ENCODE measurements at places on chromosomes 2 and 18. TPM values are rescaled to one million over a fixed set of nuclear protein-coding genes. Genes with fewer than 3 reads are reported as not detected.
A peak's percentile ranks its signal among the peaks of the same experiment; 100 is the strongest.

DNA sequence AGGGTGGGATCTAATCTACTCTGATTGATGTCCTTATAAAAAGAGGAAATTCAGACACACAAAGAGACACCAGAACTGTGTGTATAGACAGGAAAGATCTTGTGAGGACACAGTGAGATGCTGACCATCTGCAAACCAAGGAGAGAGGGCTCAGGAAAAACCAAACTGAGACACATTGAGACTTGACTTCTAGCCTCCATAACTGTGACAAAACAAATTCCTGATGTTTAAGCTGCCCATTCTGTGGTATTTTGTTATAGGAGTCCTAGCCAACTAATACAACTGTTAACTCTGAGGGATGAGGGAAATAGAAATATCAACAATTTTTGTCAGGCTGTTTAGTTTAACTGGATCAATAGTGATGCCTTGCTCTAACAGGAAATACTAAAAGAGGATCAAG lies 93.4 kb upstream of the COL3A1 start:
- DNase-seq = no peak
- H3K27ac ChIP-seq = no peak overlapping the region
- no peaks in the 10 kb centered on the region for H3K4me1 ChIP-seq
- H3K36me3 ChIP-seq = no peaks in the 10 kb centered on the region

- H3K27me3 ChIP-seq = no peaks in the 10 kb centered on the region
- no peaks in the 10 kb centered on the region for H3K36me3 ChIP-seq
- peak; percentile 80 for DNase-seq
- peak overlapping the region; percentile 53 for H3K27ac ChIP-seq
- no peak overlapping the region for H3K4me3 ChIP-seq
Measured at GRCh38 chr2:165627470-165627869, 158.0 kb downstream of the CSRNP3 start.

DNA sequence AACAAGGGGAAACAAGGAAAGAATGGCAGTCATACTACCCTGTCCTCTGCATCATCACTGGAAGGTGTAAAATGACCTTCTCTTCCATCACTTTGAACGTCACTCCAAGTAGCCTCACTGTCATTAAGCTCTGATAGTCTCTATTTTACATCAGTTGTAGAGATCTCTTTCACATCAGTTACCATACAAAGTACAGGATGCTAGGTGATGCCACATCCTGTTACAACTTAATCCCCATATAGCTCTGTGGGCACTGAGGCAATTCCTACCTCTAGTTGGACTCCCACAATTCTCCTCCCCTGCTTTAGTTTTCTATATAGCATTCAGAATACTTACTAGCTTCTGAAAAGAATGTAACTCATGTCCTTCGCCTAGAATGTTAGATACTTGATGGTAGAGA lies 55.1 kb upstream of the TTC27 start:
- H3K27ac ChIP-seq = no peak overlapping the region
- peaks cover 34% of the 10 kb centered on the region for H3K36me3 ChIP-seq
- DNase-seq = no peak
- H3K27me3 ChIP-seq = no peaks in the 10 kb centered on the region
- no peak overlapping the region for H3K4me3 ChIP-seq
- no peaks in the 10 kb centered on the region for H3K4me1 ChIP-seq

The MC2R gene
- not detected for total RNA-seq

GRCh38 chr2:190972846-190973245 lies 41.1 kb downstream of the STAT1 start:
- no peaks in the 10 kb centered on the region for H3K4me1 ChIP-seq
- H3K4me3 ChIP-seq = no peak overlapping the region
- no peaks in the 10 kb centered on the region for H3K27me3 ChIP-seq
- DNase-seq = no peak

GRCh38 chr2:23355001-23355400 lies 30.0 kb upstream of the KLHL29 start:
- H3K4me1 ChIP-seq = peaks cover 16% of the 10 kb centered on the region
- no peak overlapping the region for H3K27ac ChIP-seq
- H3K4me3 ChIP-seq = no peak overlapping the region

The RNF125 gene
- not detected for total RNA-seq

The GREB1 gene
- 4.4 TPM for total RNA-seq

DNA sequence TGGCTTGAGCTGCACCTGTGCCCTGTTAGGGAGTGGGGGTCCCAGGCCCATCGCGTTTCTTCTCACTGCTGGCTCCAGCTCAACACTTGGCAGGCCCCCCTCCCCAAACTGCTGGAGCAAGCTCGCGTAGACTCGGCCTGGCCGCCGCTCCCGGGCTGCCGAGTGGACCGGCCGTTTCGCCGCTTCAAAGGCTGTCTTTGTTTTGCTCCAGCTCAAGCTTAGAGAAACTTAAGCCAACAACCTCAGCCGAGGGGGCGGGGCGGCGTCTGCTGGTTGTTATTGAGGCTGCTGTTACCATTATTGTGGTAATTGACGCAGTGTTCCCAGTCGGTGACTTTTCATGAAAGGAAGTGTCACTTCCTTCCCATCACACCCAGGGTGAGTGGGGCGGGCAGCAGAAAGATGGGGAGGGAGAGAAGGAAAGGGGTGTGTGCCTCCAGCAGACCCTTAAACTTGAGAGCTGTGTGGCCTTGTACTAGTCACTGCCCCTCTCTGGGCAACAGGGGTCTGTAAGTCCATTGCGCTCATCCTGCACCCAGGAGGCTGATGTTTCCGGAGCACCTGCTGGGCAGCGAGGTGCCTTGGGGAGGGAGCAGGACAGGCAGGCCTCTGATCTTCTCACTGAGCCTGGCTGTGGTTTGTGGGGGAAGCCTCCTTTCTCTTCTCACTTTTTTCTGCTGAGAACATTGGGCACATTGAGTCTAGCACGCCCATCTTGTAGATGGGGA lies 2.1 kb downstream of the ARID5A start:
- no peaks in the 10 kb centered on the region for H3K27me3 ChIP-seq
- no peaks in the 10 kb centered on the region for H3K36me3 ChIP-seq
- DNase-seq = no peak
- H3K4me1 ChIP-seq = peaks cover 23% of the 10 kb centered on the region

- no peaks in the 10 kb centered on the region for H3K36me3 ChIP-seq
- H3K27me3 ChIP-seq = no peaks in the 10 kb centered on the region
- no peak for DNase-seq
- H3K4me1 ChIP-seq = no peaks in the 10 kb centered on the region
- H3K27ac ChIP-seq = no peak overlapping the region
Measured at GRCh38 chr2:237383991-237384671, 29.8 kb downstream of the COL6A3 start.

- H3K36me3 ChIP-seq = no peaks in the 10 kb centered on the region
- no peak for DNase-seq
- H3K4me3 ChIP-seq = no peak overlapping the region
Measured at GRCh38 chr2:18045230-18045629, 166.8 kb downstream of the KCNS3 start.

The REG1A gene
- not detected for total RNA-seq

- no peaks in the 10 kb centered on the region for H3K36me3 ChIP-seq
- H3K27ac ChIP-seq = no peak overlapping the region
- H3K27me3 ChIP-seq = no peaks in the 10 kb centered on the region
- H3K4me1 ChIP-seq = peaks cover 21% of the 10 kb centered on the region
Measured at GRCh38 chr2:105256431-105257047, 15.0 kb downstream of the GPR45 start.

DNA sequence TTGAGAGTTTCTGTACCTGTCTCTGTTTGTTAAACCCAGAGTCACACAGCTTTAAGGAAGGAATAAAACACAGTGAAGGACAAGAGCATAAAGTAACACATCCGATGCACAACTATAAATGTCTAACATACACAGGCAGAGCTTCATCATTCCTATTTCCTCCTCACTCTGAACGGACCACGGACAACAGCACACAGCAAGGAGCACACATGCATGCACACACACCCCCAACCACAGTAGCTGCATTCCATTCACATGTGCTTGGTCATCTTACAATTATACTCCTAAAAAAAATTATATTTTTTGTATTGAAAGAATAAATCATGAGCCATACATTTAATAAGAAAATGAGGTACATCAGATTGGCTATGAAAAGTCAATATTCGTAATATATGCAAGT lies 58.3 kb downstream of the ID2 start:
- no peaks in the 10 kb centered on the region for H3K27me3 ChIP-seq
- peaks cover 4% of the 10 kb centered on the region for H3K4me1 ChIP-seq
- no peaks in the 10 kb centered on the region for H3K36me3 ChIP-seq

- H3K27ac ChIP-seq = no peak overlapping the region
- DNase-seq = no peak
- H3K36me3 ChIP-seq = no peaks in the 10 kb centered on the region
Measured at GRCh38 chr18:31581498-31582197, 10.0 kb upstream of the TTR start.

GRCh38 chr2:33058716-33059470 lies 112.1 kb downstream of the LTBP1 start:
- 0 out of 2 replicates have a peak overlapping the region, but pooled peaks have one; percentile 5 for H3K4me3 ChIP-seq
- H3K4me1 ChIP-seq = peaks cover 33% of the 10 kb centered on the region
- H3K27me3 ChIP-seq = no peaks in the 10 kb centered on the region
- no peak for DNase-seq
- no peaks in the 10 kb centered on the region for H3K36me3 ChIP-seq

- no peaks in the 10 kb centered on the region for H3K27me3 ChIP-seq
- no peaks in the 10 kb centered on the region for H3K36me3 ChIP-seq
- H3K4me3 ChIP-seq = no peak overlapping the region
Measured at GRCh38 chr2:30323499-30323898, 92.2 kb downstream of the LBH start.

DNA sequence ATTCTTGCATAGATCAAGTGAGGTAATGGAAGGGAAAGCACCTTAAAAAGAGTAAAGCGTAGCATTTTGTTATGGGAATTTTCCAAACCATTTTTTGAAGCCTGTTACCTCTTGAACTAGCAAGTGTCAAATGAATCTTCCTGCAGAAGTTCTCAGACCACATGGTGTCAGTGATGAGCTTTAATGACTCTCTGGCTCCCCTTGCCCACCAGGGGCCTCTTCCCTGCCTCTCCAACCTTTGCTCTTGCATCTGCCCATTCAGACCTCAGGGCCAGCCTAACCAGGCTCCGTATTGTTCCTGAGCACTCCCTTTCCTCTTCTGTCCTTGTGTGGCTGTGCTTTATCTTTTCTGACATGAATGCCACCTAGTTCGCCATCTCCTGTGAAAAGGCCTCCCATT lies 155.9 kb downstream of the DIS3L2 start:
- DNase-seq = no peak
- no peaks in the 10 kb centered on the region for H3K4me1 ChIP-seq
- no peaks in the 10 kb centered on the region for H3K36me3 ChIP-seq
- no peak overlapping the region for H3K27ac ChIP-seq
- no peaks in the 10 kb centered on the region for H3K27me3 ChIP-seq
- no peak overlapping the region for H3K4me3 ChIP-seq

GRCh38 chr2:240781471-240782220 lies 38.4 kb downstream of the KIF1A start:
- H3K4me1 ChIP-seq = no peaks in the 10 kb centered on the region
- H3K36me3 ChIP-seq = no peaks in the 10 kb centered on the region

The LYPD1 gene
- not detected for total RNA-seq

DNA sequence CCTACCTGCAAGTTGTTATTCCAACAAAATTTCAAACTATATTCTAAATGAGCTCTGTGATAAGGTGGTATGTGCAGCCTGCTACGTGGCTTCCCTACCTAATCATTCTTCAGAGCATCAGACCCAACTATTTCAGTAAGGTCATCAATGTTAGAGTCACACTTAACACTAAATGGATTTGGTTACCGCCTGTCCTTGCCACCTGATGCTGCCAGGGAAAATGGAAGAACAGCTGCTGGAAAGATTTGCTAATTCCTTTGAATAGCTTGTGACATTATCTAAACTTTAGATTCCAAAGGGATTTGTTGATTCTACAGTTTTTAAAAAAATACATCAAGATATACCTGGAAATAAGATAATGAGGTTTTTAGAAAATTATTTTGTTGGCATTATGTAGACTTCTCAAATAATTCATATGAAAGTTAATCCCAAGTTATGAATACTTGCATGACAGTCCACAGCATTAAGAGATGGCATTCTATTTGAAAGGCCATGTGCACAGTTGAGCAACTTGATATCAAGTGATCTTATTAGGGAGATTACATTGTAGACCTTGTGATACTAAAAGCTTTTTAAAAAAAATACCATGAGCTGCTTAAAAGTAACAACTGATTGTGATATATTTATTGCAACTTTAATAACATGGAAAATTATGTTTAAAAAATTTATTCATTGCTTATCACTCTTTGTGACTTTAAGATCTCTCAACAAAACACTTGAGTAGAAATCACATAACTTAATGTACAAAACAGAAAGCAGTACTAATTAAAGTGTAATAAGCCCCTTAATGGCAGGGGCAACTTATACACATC lies 98.3 kb upstream of the UGP2 start:
- no peak overlapping the region for H3K4me3 ChIP-seq
- no peak overlapping the region for H3K27ac ChIP-seq
- no peaks in the 10 kb centered on the region for H3K27me3 ChIP-seq
- no peaks in the 10 kb centered on the region for H3K36me3 ChIP-seq

DNA sequence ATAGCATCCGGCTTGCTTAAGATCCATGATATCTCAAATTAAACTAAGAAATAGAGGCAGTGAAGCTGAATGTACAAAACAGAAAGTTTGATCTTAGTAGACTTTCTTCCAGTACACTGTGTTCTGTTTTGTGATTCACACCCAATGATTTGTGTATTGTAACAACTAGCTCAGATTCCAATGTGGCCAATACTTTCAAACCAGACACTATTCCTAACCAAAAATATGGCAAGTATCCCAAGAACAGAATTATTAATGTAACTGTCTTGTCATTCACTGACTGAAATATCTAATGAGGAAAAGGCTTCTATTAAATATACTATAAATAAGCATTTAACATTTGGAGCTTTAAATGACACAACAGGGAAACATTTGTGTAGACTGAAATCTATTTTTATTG lies 299.1 kb downstream of the NRXN1 start:
- peaks cover 12% of the 10 kb centered on the region for H3K4me1 ChIP-seq
- no peaks in the 10 kb centered on the region for H3K36me3 ChIP-seq
- no peak overlapping the region for H3K27ac ChIP-seq
- no peak overlapping the region for H3K4me3 ChIP-seq

- no peak for DNase-seq
- H3K4me3 ChIP-seq = no peak overlapping the region
- no peaks in the 10 kb centered on the region for H3K27me3 ChIP-seq
- H3K4me1 ChIP-seq = no peaks in the 10 kb centered on the region
Measured at GRCh38 chr2:16821692-16822091, 156.1 kb upstream of the CYRIA start.

GRCh38 chr2:237922641-237923361 lies 44.0 kb upstream of the UBE2F start:
- DNase-seq = no peak
- peaks cover 4% of the 10 kb centered on the region for H3K4me1 ChIP-seq
- H3K36me3 ChIP-seq = no peaks in the 10 kb centered on the region
- H3K4me3 ChIP-seq = no peak overlapping the region
- no peak overlapping the region for H3K27ac ChIP-seq

The C1QL2 gene
- not detected for total RNA-seq
